NCI-H1092 treated with DMSO at 0.1 percent for 48 hours (cell line): ENCODE measurements at places on chromosomes 1 and 21.

DNA sequence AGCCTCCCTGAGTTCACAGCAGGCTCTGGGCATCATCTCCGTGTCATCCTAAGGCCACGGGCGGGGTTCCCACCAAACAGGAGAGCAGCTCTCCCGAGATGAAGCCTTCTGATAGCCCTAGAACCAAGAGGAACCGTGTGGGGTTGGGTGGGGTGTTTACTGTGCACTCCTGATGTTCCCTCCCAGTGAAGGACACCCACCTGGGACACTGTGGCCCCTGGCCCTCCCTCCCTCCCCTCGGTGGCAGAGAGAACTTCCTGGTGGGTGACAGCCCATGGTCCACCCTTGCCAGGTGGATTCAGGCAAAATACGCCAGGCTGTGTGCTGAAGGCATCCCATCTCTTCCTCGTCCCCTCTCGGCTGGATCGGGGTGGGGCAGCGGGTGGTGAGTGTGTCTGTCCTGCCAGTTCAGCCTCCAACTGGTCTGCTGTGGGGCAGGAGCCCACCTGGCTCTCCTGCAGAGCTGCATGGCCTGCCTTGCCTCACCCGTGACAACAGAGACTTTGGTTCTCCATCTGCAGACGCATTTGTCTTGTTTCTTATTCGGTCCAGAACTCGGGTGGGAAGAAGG is 15.6 kb upstream of the C1orf174 start:
- DNase-seq: no peak

DNA sequence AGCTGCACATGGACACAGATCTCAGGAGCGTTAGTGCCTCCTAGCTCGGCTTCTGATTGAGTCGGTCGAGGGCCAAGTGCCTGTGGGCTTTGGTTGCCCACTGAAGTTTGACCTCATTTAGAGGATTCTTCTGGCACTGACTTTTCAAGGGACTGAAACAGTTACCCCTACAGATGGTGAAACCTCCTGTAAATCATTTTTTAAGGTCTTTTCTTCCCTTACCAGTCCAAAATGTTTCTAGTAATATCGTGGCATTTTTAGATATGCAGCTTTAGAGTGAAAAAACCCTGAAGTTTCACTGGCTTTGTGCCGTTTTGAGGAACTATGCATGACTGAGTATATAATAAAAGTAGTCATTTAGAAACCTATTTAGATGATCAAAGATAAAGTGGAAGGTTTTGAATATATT is 34.7 kb upstream of the L1TD1 start:
- no peak for DNase-seq

DNA sequence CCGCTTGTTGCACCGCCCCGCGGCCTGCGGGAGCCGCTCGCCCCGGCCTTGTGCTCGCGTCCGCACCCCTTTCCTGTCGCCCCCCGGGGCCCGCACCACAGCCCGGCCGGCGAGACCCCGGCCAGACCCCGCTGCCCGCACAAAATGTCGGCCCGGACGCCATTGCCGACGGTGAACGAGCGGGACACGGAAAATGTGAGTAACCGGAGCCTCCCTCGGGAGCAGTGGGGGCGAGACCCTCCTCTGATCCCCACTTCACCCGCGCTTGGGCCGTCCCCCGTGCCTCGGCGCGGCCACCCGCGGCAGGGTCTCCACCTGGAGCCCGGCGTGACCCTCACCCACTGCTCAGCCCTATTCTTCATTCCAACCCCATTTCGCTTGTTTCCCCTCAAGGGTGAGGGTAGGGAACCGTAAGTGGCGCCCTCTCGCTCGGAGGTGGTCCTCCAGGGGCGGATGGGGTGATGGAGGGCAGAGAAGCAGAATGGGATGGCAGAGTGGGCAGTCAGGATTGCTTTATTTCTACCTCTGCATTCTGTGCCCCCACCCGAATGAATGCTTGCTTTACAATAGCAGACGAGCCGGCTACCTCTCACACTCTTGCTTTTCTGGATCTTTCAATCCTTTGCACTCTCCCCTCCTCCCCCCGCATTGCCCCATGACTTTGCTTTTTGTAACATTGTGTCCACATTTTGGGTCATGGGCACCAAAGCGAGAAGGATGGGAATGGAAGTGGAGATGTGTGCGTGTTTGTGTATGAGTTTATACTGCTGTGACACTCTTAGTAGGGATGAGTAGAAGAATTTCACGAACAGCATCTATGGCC is 954 bp downstream of the MARK1 start:
- DNase-seq: peak; percentile 70

- no peak for DNase-seq
Observed at GRCh38 chr1:161827786-161828185, 61.7 kb downstream of the ATF6 start.

DNA sequence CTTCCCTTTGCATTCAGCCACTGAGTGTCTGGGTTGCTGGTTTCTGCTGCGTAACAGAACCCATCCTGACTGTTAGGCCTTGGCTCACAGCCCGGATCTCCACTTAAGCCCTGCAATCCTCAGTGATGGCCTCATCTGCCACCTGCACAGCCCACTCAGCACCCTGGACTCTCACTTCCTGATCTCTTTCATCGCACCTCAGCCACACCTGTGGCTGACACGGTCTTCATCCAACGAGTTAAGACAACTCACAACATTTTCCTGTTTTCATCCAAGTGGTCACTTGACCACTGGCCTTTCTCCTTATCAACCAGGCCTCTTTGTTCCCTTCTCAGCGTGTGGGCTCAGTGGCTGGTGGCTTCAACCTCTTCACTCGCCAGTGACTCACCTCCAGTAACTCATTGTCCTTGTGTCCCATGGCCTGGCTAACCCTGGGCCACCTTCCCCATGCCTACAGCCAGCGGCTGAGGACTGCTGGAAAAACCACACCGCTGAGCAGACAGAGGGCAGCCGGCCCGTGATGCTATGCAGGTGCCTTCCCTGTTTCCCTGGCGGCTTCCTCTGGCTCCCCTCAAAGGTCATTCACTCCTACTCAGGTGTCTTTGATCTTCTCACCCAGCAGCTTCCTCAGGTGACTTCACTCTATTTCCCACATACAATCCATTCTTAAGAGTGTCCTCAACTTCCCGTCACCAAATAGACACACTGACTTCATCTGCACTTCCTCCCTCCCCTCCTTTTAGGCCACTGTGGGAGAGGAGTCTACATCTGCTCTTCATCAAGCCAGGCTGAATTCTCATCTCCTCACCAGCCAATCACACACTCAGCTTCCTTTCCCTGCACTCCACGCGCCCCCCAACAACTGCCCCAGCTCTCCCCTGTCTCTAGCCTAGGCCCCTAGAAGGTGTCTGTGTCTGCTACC is 19.9 kb upstream of the EDN2 start:
- peak; percentile 22 for DNase-seq

DNA sequence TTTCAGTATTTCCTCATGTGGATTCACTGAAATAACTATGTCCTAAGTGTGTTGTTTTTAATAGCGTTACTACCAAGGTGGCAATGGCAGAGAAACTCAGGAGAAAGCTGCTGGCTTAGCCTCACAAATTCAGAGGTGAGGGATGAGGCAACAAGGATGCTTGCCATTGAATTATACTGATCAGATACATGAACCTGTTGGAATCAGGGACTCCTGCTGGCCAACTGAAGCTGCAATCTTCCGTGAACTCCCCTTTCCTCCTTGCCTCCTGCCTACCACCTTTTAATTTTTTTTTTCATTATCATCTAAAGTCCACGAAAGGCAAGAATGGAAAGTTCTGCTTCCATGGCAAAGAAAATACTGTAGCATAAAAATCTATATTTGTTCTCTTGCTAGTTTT is 254.7 kb downstream of the NFIA start:
- DNase-seq: peak; percentile 16

- no peak for DNase-seq
Observed at GRCh38 chr1:164650531-164650930, 91.5 kb downstream of the PBX1 start.

DNA sequence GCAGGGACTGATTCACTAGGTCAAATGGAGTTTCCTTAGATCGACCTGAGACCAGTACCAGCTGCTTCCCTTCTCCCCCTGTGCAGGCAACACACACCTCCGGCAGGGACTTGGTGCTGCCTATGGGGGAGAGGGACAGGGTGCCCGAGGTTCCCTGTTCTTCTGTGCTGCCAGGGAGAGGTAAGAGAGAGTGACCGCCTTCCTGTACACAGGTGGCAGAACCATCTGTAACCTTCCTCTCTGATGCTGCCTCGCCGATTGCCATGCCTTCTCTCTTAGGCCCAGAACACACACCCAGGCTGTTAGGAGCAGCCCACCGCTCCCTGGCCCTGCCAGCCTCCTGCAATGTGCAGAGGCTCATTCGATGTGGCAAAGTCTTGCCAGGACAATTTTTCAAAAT is 9.3 kb downstream of the MYOC start:
- no peak for DNase-seq

GRCh38 chr1:248831842-248832241 is 6.1 kb upstream of the SH3BP5L start:
- no peak for DNase-seq

GRCh38 chr1:229562686-229563085 is 4.2 kb upstream of the ABCB10 start:
- DNase-seq: no peak

DNA sequence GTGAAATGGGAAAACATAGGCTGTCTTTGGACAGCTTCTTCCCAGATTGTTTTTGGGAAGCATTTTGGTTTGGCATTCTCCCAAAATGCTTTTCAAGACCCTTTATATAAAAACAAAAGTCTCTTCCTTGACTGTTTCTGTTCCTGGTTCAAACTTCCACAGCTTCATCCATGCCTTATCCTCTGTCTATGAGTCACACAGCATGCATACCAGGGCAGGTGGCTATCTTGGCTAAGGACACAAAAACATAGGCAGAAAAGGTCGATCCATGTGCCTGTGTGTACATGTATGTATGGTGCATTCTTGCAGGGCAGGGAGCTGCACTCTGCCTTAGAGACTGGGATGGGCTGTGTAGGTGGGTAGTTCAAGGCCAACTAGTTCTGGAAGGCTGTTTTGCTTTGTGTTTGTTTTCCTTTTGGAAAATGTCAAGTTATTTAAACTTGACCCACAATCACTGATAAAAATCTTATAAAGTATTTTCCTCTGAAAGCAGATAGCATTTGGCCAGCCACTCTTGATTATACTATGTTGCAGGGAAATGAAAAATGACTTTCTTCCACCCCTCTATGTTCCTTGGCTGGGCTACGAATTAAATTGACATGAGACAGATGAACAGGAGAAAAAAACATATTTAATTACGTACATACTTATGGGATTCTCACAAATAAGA is 437.0 kb downstream of the SIPA1L2 start:
- DNase-seq: no peak

DNA sequence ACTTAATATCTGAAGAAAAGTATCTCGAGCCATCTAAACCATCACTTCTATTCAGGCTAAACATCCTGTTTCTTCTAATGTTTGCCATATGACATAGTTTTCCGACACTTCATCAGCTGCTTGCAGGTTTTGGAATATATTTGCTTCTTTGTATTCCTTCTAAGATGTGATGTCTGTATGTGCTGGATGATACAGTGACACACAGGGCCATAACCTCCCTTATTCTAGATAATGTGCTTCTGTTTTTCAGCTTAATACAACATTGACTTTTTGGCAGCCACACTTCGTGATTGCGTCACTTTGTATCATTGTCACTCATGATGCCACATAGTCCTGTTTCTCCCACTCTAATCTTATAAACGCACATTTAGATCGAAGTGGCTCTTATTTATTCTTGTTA is 156.3 kb downstream of the CRB1 start:
- DNase-seq: no peak

DNA sequence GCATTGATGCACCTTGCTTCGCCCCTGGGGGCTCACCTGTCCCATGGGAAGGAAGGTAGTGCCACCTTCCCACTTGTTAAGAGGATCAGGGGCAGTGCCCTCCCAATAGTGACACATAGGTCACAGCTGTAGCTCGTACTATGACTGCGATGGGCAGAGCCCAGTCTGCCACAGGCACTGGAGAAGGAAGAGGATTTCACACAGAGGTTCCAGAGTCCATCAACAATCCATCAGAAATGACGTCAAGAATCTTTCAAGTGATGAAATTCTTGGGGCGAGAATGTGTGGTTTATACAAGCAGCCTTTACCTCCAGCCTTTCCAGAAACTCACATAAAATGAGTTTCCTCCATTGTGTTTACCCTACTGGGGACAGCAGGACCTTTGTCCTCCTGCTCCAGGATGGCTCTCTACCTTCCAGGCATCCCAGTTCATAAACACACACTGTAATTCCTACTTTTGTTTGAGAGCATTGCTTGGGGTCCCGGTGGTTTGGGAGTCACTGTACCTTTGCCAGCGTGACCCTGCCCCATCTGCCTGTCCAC is 260.6 kb upstream of the VAMP3 start:
- DNase-seq: no peak

DNA sequence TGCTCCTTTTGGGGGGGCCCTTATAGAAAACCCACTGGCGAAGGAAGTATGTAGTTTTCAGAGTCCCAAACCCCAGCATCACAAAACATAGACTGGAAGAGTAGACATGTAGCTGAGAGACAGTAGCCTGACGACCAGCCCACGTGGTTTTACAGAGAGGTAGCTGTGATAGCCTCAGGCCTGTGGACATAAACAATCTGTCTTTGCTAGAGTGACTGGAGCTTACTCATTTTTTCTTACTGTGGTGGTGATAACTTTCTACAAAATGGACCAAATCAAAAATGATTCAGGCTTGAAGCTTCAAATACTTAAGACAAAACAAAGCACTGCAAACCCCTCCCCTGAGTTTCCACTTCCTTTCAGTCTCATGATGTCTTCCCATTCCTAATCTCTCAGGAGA is 497.0 kb downstream of the RWDD3 start:
- DNase-seq: no peak

- no peak for DNase-seq
Observed at GRCh38 chr21:41821756-41822431, 55.0 kb upstream of the RIPK4 start.

- DNase-seq: no peak
Observed at GRCh38 chr1:2238361-2239012, 10.4 kb downstream of the SKI start.

DNA sequence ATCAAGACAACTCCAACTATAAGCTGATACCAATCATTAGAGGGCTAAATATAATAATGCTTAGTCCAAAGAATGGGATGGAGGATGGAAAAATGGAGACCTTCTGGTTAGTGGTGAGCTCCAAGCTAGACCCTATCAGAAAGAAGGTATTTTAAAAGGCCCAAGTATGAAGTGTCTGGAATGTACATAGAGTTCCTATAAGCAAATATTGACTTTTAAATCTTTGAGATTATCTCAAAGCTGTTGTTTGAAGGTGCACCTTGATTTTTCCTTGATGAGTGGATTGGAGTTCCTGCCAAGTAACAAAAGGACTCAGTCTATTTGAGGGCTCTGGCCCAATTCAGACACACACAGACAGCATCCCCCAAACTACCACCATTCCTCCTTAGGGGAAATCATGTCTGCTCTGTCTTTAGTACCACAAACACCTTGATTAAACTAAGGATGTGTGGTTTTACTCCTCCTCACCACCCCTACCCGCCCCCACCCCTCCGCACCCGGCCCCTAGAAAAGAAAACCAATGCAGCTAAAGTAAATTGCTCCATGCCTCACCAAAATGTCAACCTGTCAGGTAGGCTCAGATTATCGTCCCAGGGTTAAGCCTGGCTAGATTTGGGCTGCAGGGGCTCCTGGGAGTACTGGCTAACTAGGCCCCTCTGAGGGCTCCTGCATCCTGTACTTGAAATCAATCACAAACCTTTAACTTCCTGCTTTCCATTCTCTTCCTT is 59.4 kb downstream of the CDC7 start:
- DNase-seq: no peak
